GM03348 (cell line): ENCODE measurements at places on chromosomes 2 and 18.

- DNase-seq: peak; percentile 45
Measured at GRCh38 chr2:159090514-159091201, 122.2 kb downstream of the TANC1 start.

DNA sequence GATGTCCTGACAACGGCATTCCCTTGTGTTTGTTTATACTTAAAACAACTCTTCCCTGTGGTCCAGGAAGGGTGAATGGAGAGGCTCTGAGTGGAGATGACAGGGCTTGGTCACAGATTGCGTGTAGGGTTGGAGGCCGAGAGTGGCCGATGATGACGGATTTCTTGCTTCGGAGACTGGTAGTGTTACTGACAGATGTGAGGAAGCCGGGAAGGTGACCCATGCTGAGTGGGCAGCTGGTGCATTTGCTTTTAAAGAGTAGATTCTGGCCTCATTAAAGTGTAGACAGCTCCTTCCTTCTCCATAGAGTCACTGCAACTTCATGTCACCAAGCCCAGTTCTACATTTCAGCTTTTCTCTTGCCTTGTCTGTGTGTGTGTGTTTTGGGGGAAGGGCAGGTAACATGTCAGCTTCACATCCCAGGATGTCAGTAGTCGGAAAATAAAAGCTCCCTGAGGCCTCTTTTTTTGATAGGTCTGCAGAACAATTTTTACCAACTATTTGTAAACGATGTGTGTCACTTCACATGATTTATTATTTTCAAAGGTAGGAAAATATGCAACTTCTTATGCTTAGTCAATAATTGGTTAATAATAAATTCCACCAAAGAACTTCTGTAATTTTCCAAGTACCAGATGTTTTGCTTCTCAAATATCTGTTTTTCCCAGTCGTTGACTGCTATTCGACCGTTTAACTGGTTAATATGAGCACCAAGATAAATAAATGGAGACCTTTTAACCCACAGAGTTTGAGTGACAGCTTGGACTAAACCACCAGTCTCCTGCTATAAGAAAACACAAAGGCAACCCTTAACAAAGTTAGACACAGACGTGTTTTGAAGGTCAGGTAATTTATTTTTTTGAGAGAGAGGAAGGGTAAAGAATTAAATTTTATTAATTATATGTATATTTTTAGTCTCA, 436.9 kb downstream of the SLC4A3 start:
- DNase-seq: no peak

DNA sequence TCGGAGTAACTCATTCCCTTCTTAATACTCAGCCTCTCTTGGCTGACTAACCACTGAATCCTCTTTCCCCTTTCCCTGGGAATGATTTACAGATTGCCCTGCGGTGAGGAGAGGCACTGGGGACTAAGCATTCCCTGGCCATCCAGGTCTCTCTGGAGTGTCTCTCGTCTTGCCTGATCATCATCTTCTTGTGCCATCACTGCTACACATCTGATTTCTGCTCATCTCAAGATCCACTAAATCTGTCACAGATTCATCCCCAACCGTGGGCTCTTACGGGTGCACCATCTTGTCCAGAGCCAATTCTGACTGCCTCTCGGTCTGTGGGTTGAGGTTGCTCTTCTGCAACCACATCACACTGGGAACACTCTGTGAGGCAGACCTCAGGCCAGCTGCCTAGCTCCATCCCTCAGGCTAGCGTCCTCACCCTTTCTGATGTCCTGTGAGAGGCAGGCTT, 12.0 kb downstream of the SFTPB start:
- peak; percentile 81 for DNase-seq

DNA sequence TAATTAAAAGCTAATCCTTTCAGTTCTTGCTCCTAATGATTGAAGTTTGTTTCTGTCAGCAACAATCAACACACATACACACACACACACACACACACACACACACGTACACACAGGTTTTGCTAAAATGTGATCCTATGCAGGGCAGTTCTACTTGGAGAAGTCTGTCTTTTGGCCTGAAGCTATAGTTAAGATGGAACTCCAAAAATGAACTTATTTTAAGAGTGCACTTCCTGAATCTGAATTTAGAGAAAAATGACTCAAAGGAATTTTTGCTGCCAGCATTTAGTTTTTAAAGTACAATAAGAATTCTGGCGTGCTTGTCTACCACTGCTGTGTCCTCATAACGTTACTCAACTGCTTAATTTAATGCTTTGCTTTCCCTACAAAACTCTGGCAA, 6.6 kb downstream of the GALNT5 start:
- DNase-seq: peak; percentile 50

- DNase-seq: no peak
Measured at GRCh38 chr2:109089602-109090300, 39.3 kb upstream of the SH3RF3 start.

GRCh38 chr18:58572181-58572580, 56.7 kb downstream of the ALPK2 start:
- peak; percentile 60 for DNase-seq

DNA sequence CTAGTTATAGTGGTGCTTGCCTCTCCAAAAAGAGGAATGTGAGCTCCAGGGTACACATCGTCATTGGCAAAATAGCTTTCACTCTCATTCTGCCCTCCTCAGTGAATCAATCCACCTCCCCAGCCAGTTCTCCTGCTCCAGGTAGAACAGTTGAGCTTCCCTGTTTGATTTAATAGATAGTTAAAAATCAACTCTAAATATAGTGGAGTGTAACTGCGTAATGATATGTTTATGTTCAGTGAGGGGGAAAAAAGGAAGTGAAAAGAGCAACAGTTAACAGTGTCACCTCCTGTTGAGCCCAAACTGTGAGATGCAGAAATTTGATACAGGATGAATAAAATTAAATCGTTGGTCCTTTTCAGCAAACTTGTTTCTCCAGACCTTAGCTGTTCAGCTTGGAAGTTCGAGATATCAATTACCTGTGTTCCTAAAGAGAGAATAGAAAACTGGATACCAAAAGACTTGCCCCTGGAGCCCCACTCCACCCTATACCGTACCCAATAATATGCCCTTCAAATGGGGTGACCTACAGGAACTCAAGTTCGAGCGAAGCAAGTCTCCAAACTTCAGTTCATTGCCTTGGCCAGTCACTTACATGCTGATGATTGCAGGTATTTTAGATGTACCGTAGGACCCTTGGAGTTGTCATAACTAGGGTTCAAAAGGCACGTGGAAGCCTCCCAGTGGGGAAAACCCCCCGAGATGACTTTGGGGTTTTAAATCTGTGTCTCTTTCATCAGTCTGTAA, 708.4 kb downstream of the RNF144A start:
- no peak for DNase-seq

DNA sequence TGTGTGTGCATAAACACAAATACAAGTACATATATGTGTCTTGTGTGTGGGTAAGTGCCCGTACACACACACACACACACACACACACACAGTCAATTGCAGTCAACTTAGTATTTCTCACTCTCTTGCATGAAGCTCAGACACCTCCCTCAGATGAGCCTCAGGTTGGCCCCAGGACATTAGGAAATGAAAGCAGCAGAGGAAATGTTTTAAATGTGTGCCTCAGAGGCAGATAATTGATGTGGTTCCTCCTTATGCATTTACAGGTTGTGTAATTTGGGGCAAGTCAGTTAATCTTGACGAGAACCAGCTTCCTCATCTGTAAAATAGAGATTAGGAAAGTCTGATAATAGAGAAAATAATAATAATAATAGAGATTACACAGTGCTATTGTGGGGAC, 814.0 kb upstream of the ID2 start:
- DNase-seq: no peak

DNA sequence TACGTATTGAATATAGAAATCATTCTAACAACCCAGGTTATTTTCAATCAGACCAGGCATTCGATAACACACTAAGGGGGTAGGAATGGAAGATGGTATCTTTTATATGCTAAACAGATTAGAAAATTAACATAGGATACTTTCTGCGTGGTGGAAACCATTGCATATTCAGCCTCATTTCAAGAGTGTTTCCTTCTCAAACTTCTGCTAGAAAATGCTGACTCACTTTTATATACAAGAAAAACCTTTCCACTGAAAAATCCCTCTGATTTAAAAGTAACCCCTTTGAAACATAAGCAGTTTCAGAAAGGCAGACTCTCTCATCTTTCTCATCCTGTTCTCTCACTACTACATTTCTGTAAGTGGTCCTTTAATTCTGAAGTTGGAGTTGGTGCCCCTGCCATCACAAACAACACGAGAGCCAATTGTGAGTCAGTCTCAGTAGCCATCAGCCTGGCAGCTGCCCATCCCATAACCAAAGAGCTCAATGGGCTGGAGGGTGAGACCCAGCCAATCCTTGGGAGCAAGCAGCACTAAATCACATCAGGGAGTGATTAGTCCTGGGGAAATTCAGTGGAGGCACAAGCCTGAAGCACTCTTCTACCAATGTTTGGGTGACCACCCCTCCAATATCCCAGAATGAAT, 343.1 kb downstream of the CELF4 start:
- no peak for DNase-seq

- DNase-seq: no peak
Measured at GRCh38 chr2:56001947-56002346, 78.4 kb upstream of the EFEMP1 start.

GRCh38 chr2:19525313-19525712, 166.9 kb upstream of the OSR1 start:
- DNase-seq: no peak

DNA sequence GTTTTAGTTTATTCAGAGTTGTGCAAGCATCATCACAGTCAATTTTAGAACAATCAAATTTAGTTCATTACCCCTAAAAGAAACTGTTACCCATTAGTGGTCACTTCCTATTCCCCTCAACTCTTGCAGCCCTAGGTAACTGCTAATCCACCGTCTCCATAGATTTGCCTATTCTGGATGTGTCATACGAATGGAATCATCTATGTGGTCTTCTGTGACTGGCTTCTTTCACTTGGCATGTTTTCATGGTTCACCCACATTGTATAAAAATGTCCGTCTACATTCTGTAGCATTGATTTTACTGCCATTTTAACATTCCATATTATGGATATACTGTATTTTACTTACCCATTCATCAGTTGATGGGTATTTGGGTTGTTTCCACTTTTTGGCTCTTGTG, 5.3 kb upstream of the CEP68 start:
- DNase-seq: no peak

- DNase-seq: no peak
Measured at GRCh38 chr2:124026503-124026902, 1.4 kb downstream of the CNTNAP5 start.

DNA sequence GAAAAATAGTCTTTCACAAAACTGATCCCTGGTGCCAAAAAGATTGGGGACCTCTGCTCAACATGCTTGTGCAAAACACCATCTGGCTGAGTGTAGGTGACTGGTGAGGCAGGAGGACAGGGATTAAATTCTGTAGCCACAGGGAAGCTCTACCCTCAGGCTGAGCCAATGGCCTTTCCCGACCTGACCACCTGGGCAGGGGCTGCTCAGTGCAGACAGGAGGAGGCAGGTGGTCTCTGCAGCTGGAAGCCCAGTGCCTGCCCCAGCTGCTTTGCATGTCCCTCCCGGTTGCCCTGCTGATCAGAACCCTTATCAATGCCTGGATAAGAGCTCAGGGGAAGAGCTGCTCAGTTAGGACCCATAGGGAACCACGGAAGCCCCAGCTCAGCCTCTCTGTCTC, 235.3 kb downstream of the ANKRD36 start:
- no peak for DNase-seq

- DNase-seq: no peak
Measured at GRCh38 chr2:135050132-135050531, 2.0 kb upstream of the RAB3GAP1 start.

- peak; percentile 75 for DNase-seq
Measured at GRCh38 chr2:164737612-164738081, 104.0 kb downstream of the COBLL1 start.

- DNase-seq: no peak
Measured at GRCh38 chr18:5144629-5145028, 52.4 kb downstream of the AKAIN1 start.

DNA sequence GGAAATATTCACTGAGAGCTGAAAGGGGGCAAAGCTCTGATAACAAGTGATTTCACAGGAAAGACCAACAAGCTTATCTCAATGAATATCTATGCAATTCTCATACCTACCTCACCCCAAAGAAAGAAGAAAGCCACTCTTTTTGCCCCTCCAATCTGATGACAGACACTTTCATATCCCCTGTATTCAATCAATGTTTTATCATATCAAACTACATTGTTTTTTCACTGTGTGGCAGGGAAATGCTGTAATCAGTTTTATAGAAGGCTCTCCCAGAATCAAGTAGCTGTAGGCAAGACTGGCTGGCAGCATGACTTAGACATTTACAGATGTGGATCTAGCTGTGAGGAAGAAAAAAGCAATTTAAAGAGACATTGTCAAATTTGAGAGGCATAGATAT, 81.3 kb upstream of the PIK3C3 start:
- no peak for DNase-seq

DNA sequence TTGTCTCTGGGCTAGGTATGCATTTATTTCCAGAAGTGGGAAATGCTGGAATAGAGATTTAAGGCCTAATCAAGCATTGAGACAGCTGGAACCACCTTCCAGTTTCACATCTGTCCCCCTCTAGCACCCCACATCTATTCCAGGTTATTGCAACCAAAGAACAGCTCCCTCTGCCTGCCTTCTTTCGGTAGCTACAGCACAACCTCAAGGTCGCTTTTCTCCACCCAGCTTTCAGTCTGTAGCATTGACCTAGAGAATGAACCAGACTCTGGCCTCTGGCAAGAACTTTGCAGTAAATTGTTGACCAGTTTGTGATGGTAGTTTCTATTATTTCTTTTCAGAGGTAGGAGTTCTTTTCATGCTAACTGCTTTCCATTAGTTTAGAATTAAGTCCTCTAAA, 484.2 kb downstream of the DLGAP1 start:
- no peak for DNase-seq
